Kidney epithelial cell (primary cell): ENCODE measurements at places on chromosomes 2 and 18. TPM values are rescaled to one million over a fixed set of nuclear protein-coding genes. Genes with fewer than 3 reads are reported as not detected.

The REG3A gene
- not detected in 2 replicates for total RNA-seq

- peak; percentile 74 for DNase-seq
Observed at GRCh38 chr2:203061346-203061745, 46.7 kb downstream of the NBEAL1 start.

DNA sequence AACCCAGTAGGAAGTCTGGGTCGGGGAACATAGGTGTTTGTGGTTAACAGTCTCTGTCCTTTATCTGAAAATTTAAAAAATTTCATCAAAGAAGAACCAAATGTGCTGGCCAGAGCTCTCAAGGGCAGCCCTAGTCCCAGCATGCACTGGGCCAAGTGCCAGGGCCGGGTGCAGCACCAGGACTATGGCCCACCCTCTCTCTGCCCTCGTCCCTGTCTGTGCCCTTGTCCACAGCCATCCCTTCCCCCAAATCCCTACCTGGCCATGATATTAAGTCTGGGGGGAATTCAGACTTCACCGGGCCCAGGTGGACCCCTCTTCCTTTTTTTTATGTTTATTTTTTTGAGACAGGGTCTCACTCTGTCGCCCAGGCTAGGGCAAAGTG is 14.4 kb upstream of the ZFP36L2 start:
- no peak for DNase-seq

The RNMT gene
- total RNA-seq = 46.3 and 49.3 TPM in 2 replicates

The C2orf72 gene
- 0.63 and 1.3 TPM in 2 replicates for total RNA-seq

The GCG gene
- not detected in 2 replicates for total RNA-seq

GRCh38 chr2:54341656-54342055 is 85.6 kb upstream of the TSPYL6 start:
- DNase-seq = no peak

GRCh38 chr2:235551965-235552364 is 58.1 kb downstream of the AGAP1 start:
- peak; percentile 43 for DNase-seq

The DLX1 gene
- 0.17 TPM in 1 of 2 replicates, not detected in the other for total RNA-seq

GRCh38 chr18:2846636-2847316 is at the start of gene EMILIN2:
Gene EMILIN2 (plus strand): TSS chr18:2847006. CDS start chr18:2847189, 183 bp downstream.
- DNase-seq = no peak

DNA sequence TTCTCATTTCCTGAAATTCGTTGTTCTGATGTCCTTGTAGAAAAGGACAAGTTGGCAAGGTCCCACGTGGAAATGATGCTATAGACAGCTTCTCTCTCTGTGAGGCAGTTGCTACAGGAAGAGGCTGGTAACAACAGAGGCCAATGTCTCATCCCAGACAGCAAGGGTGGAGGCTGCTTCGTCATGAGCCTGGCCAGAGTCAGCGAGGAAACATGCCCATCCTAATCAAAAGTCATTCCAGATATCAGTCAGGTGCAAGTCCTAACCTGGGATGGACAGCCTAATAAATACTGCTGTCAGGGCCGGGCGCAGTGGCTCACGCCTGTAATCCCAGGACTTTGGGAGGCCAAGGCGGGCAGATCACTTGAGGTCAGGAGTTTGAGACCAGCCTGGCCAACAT is 6.4 kb upstream of the SMAD7 start:
- no peak for DNase-seq
